ENCODE measurements at places on chromosomes 2 and 18. TPM values are rescaled to one million over a fixed set of nuclear protein-coding genes. Genes with fewer than 3 reads are reported as not detected.

- DNase-seq, result no peak
Measured at GRCh38 chr18:39489431-39489830, 1923.8 kb upstream of the CELF4 start.

GRCh38 chr2:42114091-42114490 lies 55.1 kb upstream of the EML4 start:
- DNase-seq, result no peak

- DNase-seq, result no peak
Measured at GRCh38 chr2:168456521-168457189, 583 bp downstream of the CERS6 start.

- DNase-seq, result no peak
Measured at GRCh38 chr18:28078298-28078697, 98.6 kb downstream of the CDH2 start.

DNA sequence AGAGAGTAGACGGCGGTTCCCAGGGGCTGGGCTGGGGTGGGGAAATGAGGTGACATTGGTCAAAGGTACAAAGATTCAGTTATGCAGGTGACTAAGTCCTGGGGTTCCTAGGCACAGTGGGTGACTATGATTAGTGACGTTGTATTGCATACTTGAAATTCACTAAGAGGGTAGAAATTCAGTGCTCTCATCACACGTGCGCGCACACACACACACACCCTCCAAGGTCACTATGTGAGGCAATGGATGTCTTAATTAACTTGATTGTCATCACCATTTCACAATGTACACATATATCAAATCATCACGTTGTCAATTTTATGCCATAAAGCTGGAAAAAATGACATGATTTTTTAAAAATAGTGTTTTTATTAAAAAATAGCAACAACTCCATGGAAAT lies 92.9 kb upstream of the ALKAL2 start:
- no peak for DNase-seq

- DNase-seq, result no peak
Measured at GRCh38 chr2:102025583-102026267, 34.0 kb downstream of the IL1R2 start.

GRCh38 chr2:50975546-50975945 lies 56.4 kb downstream of the NRXN1 start:
- DNase-seq, result no peak

DNA sequence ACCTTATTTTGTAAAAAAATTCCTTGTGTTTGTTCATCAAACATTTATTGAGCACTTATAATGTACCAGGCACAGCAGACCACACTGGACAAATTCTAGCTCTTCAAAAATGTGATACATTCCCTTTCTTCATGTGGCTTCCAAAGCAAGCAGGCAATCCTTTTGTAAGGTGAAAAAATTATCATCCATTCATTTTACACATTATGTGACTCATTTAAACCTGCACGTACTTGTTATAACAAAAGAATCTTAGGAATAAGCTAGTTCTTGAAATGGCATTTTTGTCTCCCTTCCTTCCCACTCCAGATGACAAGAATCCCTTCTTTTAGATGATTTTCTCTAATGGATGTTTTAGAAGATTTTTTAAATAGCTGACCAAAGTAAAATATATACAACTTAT lies 104.6 kb downstream of the KLF7 start:
- DNase-seq, result no peak

DNA sequence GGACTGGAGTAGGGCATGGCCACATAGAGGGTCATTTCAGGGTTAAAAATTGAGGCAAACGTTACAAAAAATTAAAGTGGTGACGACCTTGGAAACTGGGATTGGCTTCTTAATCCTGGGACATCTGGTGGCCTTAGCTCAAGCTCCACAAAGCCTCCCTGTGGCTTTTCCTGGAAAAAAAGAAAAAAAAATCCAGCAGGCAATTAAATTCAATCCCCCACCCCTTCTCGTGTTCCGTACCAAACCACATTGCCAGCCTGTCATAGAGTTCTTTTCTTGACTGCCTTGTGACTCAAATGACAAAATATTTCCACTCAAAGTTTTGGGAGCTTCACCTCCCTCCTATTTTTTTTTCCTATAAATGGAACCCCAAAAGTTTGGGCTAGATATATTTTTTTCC lies 195.6 kb downstream of the HRH4 start:
- DNase-seq, result no peak

- no peak for DNase-seq
Measured at GRCh38 chr18:37483984-37484819, 81.4 kb downstream of the CELF4 start.

Gene ACKR3
- 24.9 TPM for polyA plus RNA-seq

Gene PPM1B
- polyA plus RNA-seq, result 31.1 TPM

Gene UGT1A3
- polyA plus RNA-seq, result not detected

Gene UGT1A4
- not detected for polyA plus RNA-seq

Gene CCDC74A
- 1.8 TPM for polyA plus RNA-seq

Gene HDHD2
- 18.6 TPM for polyA plus RNA-seq

Gene ANKRD23
- polyA plus RNA-seq, result 21.3 TPM

Gene AP1S3
- 0.75 TPM for polyA plus RNA-seq

Gene THSD7B
- polyA plus RNA-seq, result 0.42 TPM

Gene EVA1A
- polyA plus RNA-seq, result 5.0 TPM

Data from forelimb muscle (tissue), 1 donor.